ENCODE measurements at places on chromosomes 6 and 20.

GRCh38 chr6:33905071-33905609, 101.3 kb upstream of the MLN start:
- DNase-seq = no peak

- no peak for DNase-seq
Measured at GRCh38 chr6:11093376-11093625, 333 bp upstream of the SMIM13 start.

- no peak for DNase-seq
Measured at GRCh38 chr6:116033687-116034303, 26.9 kb downstream of the FRK start.

DNA sequence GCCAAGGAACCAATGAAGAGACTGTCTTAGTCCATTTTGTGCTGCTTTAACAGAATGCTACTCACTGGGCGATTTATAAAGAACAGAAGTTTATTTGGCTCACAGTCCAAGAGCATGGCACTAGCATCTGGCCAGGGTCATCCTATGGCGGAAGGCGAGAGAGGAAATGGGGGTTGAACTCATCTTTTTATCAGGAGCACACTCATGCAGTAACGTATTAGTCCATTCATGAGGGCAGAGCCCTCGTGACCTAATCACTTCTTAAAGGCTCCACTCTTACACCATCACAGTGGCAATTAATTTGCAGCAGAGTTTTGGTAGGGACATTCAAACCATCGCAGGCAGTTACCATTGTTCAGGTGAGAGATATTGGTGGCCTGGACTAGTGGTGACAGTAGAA, 8.5 kb downstream of the ARFGEF2 start:
- no peak for DNase-seq

GRCh38 chr20:699811-700338, 24.3 kb upstream of the SCRT2 start:
- no peak for DNase-seq

DNA sequence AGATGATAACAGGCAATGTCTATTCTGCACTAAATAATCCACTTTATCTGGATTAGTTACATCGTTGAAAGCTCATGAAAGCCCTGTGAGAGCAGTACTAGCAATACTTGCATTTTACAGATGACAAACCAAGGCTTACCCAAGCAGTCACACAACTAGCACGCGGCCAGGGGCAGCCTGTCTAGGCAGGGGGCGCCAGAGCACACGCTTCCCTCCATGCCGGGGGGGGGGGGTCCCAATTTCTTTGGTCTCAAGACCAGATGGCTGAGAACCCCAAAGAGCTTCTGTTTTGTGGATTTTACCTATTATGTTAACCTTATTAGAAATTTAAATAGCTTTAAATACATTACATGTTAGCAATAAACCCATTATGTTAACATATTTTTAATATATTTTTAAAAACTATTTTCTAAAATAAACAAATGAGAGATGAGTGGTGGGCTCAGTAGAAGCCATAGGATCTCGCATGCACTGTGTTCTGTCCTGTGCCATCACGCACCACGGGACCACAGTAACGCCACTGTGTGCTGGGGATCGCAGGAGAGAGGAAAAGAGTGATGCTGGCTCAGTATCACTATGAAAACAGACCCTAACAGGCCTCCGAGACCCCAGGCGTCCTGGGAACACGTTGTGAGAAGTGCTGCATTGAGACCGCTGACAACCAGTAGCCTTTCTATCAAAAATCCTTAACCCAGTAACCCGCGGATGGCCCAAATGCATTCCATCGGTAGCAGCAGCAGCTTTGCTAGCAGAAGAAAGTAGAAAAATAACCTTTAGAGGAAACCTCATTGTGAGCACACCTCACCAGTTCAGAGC, 5.3 kb upstream of the PRR18 start:
- DNase-seq = no peak

DNA sequence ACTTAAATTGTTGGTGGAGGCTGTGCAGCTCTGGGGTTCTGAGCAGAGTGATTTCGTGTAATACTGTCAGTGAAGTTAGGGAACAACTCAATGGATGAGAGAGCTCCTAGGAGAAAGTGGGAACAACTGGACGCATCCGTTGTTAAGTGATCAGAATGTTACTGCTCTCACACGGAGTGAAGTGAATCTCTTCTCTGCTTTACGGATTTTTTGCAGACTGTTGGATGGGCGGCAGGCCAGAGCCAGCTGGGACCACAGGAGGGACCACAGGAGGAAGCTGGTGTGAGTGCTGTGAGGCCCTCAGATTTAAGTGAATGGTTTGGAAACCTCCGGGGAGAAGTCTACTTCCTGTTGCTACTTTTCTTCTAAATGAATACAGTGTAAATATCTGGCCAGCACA, 23.7 kb upstream of the PPP1R14C start:
- DNase-seq = peak; percentile 56

GRCh38 chr6:18207438-18207837, 52.2 kb downstream of the KDM1B start:
- no peak for DNase-seq

DNA sequence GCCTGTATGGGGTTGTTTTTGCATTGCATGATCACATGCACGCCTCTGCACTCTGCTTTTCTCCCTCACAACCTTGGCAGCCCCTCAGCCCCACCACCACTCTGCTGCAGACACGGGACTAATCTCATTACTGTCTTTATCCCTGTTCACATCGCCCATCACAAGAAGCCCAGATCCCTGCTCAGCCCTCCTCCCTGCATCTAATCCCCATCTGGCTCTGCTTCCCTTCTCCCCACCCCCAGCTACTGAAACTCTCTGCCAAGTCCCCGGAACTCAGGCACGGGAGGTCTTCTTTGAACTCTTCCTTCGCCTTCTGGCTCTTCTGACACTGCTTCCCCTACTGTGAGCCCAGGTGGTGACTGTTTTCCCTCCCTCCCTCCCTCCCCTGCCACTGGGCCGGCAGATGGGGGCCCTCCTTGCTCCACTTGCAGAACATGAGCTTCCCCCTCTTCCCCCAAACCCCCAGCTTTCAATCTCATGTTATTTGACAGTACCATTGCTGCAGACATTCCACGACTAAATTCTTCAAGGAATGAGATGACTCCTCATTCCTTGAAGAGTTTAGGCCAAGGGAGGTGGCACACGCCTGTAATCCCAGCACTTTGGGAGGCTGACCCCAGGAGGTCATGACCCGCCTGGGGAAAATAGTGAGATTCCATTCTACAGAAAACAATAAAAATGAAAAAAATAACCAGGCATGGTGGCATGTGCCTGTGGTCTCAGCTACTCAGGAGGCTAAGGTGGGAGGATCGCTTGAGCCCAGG, 21.9 kb upstream of the TULP1 start:
- DNase-seq = peak; percentile 94

- peak; percentile 53 for DNase-seq
Measured at GRCh38 chr6:90940812-90941481, 354.1 kb upstream of the MAP3K7 start.

DNA sequence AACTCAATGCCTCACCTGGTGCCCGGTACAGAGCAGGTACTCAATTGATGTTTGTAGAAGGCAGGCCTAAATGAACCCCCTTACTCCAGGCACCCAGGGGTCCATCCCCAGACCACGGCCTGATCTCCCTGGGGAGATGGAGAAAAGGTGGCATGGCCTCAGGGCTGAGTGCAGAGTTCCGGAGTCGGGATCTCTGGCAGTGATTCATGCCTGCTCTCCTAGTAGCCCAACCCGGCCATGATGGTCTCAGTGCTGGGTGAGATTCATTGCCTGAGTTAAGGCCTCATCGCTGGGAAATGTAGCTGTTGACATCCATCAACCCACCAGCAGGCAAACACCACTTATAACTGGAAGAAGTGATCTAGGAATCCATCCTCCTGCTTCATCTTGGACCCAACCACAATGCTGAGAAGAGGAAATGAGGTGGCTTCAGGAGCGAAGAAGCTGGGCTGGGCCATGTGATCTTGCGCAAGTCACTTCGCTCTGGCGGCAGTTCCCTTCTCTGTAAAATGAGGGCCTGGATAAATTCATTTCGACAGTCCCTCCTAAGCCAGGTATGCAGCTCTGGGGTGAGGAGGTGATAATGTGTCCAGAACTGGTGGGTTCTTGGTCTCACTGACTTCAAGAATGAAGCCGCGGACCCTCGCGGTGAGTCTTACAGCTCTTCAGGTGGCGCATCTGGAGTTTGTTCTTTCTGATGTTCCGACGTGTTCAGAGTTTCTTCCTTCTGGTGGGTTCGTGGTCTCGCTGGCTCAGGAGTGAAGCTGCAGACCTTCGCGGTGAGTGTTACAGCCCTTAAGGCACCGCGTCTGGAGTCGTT, 24.7 kb downstream of the ETV7 start:
- no peak for DNase-seq

- DNase-seq = no peak
Measured at GRCh38 chr20:20518263-20518662, 150.4 kb downstream of the INSM1 start.
